ENCODE measurements at places on chromosomes 5 and 9.
A peak's percentile ranks its signal among the peaks of the same experiment; 100 is the strongest.

DNA sequence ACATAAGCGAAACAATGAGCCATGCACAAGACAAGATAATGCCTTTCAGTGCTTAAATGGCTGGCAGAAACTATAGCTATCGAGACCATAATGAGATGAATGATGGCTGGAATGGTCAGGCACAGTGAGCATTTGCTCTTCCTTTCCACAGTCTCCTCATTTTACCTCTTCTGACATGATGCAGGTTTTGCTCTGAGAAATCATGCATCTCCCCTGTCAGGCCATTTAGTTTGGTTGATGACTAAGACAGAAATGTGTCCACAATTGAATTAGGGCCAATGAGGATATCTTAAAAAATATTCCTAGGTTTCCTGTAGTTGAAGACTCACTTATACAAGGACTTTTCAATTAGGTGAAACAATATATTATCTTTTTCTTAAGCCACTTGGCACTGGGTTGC, 475.1 kb downstream of the TMEM232 start:
- DNase-seq = peak; percentile 37

DNA sequence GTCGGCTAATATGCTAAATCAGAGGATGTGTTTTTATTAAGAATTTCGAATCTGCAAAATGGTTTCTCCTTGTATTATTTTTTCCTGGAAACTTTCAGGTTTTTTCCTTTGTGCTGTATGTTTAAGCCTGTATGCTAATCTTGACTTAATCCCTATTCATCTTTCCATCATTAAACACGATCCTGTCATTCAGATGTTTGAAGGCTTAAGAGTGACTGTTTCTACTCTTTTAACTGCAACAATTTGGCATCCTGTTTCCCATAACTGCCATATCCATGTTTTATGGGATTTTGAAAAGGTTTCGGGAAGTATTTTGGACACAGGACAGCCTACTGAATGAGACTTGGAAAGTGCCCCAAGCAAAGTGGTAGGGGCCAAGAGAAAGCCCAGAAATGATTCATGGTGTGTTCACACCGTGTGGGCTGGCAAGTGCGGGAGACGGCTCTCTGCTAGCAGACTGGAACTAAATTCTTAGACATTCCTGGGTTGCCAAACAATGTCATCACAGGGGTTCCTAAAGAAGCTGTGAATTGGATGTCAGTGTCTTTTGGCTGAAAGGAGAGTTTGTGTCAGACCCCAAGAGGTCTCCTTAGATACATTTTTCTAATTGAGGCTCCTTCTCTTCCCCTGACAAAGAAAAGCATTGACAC, 125.4 kb upstream of the ADAMTS16 start:
- peak; percentile 54 for DNase-seq

GRCh38 chr9:4826417-4827166, 33.8 kb downstream of the RCL1 start:
- DNase-seq = no peak

DNA sequence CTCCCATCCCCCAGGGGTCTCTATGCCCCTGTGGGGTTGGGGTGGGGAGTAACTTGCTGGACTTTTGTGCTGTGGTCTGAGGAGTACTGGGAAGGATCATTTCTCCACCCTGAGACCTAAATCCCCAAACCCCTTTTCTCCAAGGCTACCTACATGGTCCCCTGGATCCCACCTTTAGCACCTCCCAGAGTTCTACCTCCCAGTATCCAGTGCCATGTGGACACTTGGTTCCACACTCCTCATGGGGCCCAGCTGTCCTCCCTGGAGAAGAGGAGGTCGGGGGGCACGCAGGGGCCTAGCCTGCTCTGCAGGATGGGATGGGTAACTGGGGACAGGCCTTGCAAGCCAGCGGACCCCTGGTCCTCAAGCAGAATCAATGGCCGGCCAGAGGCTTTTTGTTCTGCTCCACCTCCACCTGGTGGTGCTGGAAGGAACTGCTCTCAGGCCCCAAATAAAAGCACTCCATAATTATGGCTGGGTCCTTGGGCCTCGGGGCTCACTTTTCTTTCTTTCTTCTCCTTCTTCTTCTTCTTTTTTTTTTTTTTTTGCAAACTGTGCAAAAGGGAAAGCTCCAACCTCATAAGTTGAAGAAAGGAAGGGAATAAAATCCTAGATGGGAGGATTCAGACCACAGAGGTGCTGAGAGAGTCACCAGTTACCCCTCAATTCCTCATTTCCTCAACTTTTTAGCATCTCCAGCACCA, 68.4 kb downstream of the PSD2 start:
- peak; percentile 71 for DNase-seq

GRCh38 chr5:39668980-39669379, 244.2 kb upstream of the DAB2 start:
- no peak for DNase-seq

GRCh38 chr9:113542741-113543140, 79.2 kb downstream of the RGS3 start:
- DNase-seq = no peak

GRCh38 chr5:177473443-177474001, at the start of gene DBN1:
DBN1 (minus strand) TSS chr5:177473634; CDS start chr5:177473521, 113 bp downstream.
- DNase-seq = peak; percentile 86

DNA sequence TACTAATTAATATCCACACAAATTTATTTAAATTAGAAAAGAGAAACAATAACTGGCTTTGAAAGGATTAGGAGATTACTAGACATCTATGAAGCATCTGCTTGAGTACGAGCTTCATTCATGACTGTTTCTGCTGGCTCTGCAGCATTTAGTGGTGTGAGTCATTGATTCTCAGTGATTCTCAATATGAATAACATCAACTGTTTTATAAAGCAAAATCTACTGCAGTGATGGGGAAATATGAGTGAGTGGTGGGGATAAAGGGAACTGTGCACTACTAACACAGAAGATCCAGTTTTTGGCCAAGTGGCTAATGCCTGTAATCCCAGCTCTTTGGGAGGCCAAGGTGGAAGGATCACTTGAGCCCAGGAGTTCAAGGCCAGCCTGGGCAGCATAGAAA, 8.4 kb downstream of the FNBP1 start:
- DNase-seq = no peak

DNA sequence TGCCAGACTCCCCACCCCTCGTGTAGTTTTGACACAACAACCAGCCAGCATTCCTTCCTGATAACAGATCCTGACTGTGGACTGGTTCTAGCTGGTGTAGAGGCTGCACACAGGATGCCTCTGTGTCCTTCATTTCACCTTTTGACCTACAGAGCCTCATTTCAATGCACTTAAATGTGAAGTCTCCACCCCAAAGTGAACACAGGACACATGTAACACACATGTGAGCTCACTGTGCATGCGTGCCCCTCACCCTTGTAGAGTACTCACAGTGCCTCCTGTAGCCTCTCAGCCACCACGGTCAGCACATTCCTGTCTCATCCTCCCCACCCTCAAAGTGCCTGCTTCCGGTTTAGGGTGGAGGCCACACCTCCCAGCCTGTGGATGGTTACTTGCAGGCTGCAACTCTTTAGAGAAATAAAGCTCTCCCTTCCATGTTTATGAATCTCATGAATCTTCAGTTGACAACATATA, 11.6 kb upstream of the NKD2 start:
- no peak for DNase-seq

- no peak for DNase-seq
These were observed 88.4 kb upstream of the DNAH5 start for GRCh38 chr5:14032918-14033317.

GRCh38 chr9:135356796-135357195, 122.8 kb upstream of the PPP1R26 start:
- no peak for DNase-seq

DNA sequence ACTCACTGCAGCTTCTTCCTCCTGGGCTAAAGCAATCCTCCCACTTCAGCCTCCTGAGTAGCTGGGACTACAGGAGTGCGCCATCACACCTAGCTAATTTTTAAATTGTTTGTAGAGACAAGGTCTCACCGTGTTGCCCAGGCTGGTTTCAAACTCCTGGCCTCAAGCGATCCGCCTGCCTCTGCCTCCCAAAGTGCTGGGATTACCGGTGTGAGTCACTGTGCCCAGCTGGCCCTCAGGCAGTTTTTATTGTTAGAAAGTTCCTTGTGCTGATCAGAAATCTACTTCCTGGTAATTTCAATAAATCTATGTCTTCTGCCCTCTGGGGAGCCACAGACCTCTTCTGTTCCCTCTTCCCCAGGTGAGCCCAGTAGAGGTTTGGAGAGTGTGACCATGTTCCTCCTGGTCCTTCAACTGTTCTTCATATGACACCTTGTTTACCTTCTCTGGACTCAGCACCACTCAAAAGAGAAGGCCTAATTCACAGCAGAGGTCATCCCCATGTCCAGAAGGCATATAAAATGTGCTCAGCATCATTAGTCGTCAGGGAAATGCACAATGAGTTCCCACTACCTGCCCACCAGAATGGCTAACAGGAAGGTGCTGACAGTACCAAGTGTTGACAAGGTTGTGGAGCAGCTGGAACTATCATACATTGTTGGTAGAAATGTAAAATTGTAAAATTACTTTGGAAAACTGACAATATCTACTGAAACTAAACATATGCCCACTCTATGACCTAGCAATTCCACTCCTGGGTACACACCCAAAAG, 10.4 kb downstream of the TMOD1 start:
- no peak for DNase-seq

- DNase-seq = no peak
These were observed 6.8 kb downstream of the PIK3R1 start for GRCh38 chr5:68222310-68222709.

DNA sequence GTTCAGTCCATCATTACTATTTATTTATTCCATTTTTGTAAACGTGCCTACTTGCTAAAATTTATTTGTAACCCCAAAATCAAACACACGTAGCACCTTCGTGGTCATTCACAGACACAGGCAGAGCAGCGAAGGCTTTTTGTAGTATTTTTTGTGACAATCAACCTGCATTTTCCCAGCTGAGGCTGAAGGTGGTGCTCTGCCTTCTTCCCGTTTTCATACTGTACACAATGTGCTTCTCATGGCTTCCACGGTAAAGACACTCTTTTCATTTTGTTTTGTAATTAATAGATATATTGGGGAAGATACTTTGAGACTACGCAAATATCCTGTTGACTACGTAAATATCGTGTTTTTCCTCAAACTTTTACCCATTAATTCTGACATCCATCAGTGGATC, 19.4 kb downstream of the DAP start:
- DNase-seq = no peak

GRCh38 chr5:124519396-124519795, 227.0 kb downstream of the ZNF608 start:
- DNase-seq = peak; percentile 50

GRCh38 chr5:113112435-113112834, 135.8 kb downstream of the DCP2 start:
- peak; percentile 67 for DNase-seq

- DNase-seq = no peak
These were observed 6.5 kb upstream of the EBF1 start for GRCh38 chr5:159106193-159106568.

GRCh38 chr5:5198815-5199214, 58.7 kb downstream of the ADAMTS16 start:
- no peak for DNase-seq

- no peak for DNase-seq
These were observed 546.5 kb downstream of the PDE4D start for GRCh38 chr5:59346982-59347381.

GRCh38 chr9:89802781-89803355, 198.1 kb downstream of the GADD45G start:
- peak; percentile 77 for DNase-seq

- no peak for DNase-seq
These were observed 406.0 kb upstream of the GRIA1 start for GRCh38 chr5:153084511-153084910.

DNA sequence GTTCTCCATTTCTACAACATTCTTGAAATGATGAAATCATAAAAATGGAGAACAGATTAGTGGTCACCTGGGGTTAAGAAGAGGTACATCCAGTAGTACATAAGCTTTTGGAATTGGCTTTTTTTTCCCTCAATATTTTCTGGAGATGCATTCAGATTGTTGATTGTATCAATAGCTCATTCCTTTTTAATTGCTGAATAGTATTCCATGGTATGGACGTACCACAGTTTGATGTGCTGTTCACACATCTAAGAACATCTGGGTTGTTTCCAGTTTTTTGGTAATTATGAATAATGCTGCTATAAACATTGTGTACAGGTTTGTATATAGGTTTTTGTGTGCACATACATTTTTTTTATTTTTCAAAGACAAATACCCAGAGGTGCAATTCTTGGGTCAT, 130.0 kb downstream of the PPP2R2B start:
- no peak for DNase-seq

- DNase-seq = no peak
These were observed 282.2 kb downstream of the DTWD2 start for GRCh38 chr5:118705959-118706667.

DNA sequence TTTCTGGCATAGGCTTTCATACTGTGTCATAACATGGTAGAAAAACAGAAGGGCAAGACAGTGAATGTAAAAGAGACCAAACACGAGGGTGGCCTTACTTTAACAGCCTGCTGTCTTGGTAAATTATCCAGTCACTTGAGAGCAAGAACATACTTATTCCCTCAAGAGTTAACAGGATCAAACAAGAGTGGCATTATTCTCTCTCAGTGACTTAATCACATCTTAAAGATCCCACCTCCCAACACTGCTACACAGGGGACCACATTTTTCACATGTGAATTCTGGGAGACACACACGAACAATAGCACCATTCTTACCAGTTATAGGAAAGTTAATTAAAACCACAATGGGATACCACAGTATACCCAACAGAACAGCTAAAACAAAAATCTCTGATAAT, 898.0 kb upstream of the C9orf72 start:
- no peak for DNase-seq

DNA sequence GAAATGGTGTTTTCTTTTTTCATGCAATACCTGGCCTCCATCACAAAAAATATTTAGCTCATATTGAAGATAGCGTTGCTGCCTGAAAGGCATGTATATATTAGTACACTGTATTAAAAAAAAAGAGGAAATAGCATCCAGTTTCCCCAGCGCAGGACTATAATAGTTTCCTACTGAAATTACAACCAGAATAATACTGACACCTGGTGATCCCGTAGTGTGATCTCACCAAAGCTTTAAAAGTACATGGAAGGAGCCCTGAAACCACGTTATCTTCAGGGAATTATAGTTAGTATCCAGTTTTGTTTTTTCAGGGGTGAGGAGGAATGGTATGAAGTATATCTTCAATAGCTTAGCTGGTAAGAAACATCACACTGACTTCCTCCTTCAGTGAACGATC, 264.9 kb downstream of the CD180 start:
- DNase-seq = no peak

GRCh38 chr5:3600106-3601060, 4.8 kb downstream of the IRX1 start:
- no peak for DNase-seq

- no peak for DNase-seq
These were observed 263.9 kb downstream of the CHSY3 start for GRCh38 chr5:130168211-130168610.

DNA sequence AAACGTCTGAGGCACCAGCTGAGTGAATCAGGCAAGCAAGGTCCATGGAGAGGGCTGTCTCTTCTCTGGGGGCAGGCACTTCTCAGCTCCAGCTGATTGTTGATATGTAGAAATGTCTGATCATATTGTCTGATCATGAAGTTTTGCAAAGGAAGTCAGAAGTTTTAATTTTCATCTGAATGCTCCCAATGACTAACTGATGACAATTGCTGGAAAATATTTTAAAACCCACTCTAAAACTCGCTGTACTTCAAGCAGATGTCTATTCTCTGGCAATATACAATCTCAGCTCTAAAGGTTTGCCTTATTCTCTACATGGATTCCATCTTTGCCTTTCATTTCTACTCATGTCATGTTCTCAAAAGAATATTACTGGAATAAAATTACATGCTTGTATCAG, 12.7 kb downstream of the PLK2 start:
- DNase-seq = no peak

Measured in muscle of back (tissue), 13 donors.